ENCODE measurements at places on chromosomes 6 and 20. TPM values are rescaled to one million over a fixed set of nuclear protein-coding genes. Genes with fewer than 3 reads are reported as not detected.

The SPATA25 gene
- total RNA-seq = 3.3 TPM

The TREM1 gene
- total RNA-seq = 2.6 TPM

The CST5 gene
- not detected for total RNA-seq

DNA sequence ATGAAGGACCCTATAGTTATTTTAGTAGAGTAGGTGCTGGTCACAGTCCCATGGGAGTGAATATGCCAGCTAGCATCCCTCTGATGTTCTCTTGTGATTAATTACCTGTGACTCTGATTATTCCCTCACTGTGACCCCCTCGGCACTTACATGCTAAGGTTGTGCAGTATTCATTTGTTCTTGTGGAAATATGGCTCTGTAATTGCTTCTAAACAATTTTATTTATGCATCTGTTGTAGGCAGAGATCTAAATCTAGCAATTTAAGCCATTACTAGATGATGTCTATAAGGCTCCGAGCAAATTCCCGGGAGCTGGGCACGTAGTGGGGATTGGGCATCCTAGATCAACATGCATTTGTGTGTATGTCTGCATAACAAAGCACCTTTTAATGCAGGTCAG is 961.7 kb downstream of the KIF16B start:
- DNase-seq = no peak

DNA sequence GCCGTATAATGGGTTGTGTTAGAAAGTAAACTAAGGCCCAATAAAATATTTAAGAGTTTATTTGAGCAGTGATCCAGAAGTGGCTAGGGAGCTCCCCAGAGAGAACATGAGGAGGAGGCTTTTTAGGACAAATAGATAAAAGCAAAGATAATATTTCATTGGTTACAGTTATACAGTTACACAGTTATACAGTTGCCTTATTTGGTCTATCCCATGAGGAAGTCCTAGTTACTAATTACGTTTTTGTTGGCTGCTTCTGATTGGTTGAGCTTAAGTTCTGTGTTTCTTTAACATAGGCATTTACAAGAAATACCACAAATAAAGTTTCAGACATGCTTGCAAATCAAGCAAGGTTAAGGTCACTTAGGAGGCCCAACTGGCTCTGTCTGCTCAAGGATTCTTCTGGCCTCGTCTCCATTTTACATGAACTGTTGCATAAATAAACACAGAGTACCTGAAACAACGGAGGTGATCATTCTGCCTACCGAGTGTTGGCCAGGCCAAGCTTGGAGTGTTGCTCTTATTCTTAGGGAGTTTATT is 7.0 kb downstream of the UBD start:
- no peak for DNase-seq

DNA sequence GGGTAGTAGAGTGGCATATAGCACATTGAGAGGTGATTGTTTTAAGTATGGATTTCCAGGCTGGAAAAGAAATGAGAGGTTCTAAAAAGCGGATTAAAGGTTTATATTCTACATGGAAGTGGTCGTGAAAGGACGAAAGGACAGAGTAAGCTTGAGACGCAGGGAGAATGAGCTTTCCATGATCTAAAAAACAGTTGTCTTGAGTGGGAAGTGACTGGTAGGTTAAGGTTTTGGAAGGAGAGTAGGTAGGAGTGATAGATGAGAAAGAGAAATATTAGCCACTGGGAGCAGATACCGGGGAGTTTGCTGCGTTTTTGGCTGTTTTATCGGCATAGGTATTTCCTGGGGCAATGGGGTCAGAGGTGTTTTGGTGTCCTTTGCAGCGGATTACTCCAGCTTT is 750.6 kb upstream of the ADGRB3 start:
- DNase-seq = no peak

- no peak for DNase-seq
Measured at GRCh38 chr6:50990750-50991446, 172.2 kb downstream of the TFAP2B start.

DNA sequence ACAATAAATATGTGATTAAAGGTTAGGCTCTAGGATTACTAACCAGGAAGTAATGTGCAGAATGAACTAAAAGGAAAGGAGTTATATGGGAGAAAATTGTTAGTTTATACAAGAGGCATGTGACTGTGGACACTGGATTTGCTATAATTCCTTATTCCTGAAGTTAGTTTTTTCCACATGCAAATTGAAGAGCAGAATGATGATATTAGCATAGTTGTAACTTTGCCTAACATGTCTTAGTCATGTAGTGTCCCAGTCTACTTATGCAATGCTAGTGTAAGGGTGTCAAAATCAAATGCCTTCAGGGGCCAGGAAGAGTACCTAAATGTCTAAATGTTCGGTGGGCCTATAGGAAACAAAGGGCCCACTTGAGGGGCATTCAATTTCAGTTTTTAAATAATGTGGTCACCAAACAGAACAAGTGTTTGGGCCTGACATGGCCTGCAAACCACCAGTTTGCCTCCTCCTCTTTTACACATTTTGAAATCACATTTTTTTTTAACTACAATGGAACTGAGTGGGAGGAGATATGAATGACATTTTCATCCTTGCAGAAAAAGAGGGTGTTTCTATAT is 28.0 kb upstream of the CEP85L start:
- DNase-seq = no peak

DNA sequence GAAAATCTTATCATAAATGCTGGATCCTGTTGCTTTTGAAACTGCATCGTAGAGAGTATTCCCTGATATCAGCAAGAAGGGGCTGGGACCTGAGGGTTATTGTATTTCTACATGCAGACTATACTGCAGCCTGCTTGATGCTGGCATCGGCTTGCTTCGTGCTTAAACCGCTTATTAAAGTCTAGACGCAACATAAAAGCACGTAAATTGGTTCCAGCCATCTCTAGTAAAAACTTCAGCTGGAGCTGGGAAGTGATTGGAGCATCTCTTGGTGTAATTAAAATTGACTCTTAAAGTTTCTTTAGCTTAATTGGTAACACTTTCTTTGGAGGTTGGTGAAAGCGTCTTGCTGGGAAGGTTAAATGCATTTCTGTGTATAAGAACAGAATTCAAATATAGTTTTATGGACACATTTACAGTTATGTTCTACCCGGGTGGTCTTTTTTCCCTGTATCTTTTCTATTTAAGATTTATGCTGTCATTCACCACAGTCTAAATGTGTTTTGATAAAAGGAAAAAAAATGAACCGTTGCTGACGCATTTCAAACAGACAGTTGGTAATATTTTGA is 139.0 kb upstream of the JAG1 start:
- DNase-seq = no peak

All from cardiac septum (tissue), 1 donor.